ENCODE measurements at places on chromosomes 1 and 21.

DNA sequence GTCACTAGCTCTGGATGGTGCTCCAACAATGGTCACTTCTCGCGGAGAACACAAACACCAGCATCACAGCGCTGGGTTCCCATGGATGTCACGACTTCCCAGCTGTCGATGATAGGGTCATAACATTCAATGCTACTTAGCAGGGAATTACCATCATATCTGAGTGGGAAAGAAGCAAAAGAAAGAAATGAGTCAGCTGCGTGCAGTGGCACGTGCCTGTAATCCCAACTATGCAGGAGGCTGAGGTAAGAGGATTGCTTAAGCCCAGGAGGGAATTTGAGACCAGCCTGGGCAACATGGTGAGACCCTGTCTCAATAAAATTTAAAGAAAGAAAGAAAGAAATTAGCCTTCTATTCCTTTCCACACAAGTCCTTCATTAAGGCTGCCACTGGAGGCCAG lies 3.6 kb upstream of the RABIF start:
- no peak for DNase-seq

DNA sequence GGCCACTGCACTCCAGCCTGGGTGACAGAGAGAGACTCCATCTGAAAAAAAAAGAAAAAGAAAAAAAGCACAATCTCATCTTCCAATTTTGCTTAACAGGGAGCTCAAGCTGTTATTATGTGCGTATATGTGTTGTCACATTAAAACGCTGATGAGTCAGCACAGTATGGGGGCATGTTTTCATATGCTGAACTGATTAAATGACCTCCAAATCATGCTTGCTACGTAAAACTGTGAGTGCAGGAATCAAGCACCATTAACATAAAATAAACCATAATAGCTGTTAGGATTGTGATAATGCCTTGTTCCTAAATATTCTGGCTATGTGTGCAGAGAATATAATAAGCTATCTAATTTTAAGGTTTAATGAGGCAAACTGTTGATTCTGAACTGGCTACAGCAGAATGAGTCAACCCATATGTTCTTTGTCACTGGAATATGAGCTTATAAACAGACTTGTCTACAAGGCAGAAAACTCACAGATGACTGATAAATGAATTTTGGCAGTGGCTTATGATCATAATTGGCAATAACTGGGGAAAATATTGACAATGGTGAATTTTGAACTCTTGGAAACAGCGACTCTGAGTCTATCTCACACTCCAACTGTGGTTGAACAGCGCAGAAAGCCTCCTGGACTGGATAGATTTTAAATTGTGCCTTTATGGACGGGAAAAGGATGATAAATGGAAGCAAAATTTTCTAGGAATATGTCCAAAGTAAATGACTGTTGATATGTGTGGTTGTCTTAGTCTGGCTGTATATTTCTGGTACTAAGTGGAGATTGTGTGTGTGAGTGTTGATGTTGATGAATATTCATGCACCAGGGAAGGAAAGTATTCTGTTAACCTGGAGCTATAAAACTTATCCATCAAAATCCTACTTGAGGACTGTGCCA lies 75.5 kb downstream of the VCAM1 start:
- DNase-seq: no peak

DNA sequence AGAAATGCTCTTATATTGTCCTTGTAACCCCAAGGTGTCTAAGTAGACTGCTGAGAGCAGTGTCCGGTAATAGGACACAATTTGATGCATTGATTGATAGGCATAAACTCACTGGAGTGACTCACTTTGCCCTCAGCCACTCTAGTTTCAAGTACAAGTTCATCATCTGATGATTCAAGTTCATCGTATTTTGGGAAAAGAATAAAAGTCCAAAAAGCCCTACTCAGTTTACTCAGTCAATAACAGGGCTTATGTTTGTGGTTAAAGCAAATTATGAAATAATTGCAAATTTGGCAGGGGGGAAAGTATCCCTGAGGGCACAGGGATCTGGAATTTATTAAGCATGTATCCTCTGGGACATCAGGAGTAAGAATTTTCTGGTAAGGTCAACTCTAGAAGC lies 7.6 kb upstream of the ATF3 start:
- no peak for DNase-seq

- peak; percentile 76 for DNase-seq
Measured at GRCh38 chr1:960363-961131, at the start of gene KLHL17. Gene KLHL17, plus strand, starts transcription at chr1:960584. Its CDS starts 110 bp downstream, at chr1:960694.

DNA sequence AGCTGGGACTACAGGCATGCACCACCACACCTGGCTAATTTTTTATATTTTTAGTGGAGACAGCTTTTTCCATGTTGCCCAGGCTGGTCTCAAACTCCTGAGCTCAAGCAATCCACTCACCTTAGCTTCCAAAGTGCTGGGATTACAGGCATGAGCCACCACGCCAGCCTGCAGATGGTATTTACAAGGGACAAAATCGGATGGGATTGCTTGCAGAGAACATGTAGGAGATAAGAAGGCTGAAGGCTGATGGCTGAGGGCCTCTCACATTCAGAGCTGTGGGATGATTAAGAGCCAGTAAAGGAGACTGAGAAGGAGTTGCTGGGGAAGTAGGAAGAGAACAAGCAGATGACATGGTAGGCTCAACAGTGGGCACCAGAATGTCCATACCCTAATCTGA lies 24.0 kb upstream of the QSOX1 start:
- DNase-seq: no peak

GRCh38 chr1:150765296-150765976 lies at the start of gene CTSS:
Gene CTSS, minus strand, starts transcription at chr1:150765778. Its CDS starts 1,015 bp downstream, at chr1:150764763.
- peak; percentile 80 for DNase-seq

GRCh38 chr1:228544021-228544850 lies 57.1 kb downstream of the RNF187 start:
- DNase-seq: peak; percentile 99

GRCh38 chr1:107935396-107936064 lies 29.4 kb downstream of the VAV3 start:
- DNase-seq: no peak

DNA sequence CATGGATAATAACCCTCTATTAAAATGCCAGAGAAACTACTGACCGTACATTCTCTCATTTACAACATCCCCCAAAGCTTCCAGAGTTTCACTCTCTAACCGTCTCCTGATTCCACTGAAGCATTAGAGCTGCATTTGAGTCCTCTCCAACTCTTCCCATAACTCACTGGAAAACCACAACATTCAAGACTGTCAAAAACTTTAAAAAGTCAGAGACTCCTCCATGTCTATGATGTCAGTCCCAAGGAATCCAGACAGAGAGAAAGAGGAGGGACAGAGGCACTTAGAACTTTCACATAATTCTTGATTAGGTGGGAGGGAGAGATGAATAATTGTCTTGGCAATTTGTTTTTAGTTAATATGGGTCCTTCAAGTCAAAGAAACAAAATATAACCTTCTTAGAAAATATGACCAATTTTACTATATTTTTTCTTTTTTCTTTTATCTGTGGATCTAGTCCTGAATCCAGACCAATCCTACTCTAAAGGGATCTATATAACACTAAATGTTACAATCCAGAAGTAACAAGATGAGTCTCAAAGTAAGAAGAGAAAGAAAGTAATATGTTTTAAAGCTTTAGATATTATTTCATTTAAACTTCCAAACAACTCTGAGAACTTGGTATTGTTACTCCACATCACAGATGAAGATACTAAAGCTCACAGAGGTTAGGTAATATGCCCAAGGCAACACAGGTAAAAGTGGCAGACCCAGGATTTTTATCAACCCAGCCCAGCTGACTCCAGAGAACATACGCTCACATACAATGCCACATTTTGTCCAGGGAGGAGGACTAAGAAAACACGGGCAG lies 23.8 kb downstream of the OTUD7B start:
- no peak for DNase-seq

DNA sequence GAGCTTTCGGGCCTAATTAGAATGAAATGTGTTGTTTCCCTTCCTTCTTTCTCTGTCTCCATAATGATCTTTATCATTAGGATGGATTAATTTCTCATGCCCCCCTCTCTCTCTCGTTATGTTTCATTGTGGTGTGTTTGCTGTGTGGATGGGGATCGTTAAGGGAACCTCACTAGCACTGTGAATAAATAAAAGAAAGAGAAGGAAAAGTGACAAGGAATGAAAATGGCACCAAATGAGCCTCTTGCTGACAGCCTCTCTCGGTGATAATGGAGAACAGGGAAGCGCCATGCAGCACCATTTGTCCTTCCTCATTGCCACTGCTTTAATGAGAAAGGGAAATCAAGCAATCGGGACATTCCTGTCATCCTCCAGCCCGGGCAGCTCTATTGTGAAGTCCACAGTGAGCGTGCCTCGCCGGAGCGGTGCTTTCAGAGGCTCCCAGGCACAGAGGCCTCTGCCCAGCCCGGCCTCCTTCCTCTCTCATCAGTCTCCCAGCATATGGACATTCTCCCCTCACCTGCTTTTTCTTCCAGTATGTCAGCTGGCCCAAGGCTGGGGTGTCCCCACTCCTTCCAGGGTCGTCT lies 265.7 kb upstream of the TMEM51 start:
- DNase-seq: no peak

GRCh38 chr1:208977012-208977411 lies 606.5 kb upstream of the CAMK1G start:
- DNase-seq: no peak

GRCh38 chr21:44969931-44970755 lies 30.3 kb downstream of the SLX9 start:
- DNase-seq: no peak

GRCh38 chr21:44881198-44881872 lies 7.8 kb upstream of the PTTG1IP start:
- no peak for DNase-seq

DNA sequence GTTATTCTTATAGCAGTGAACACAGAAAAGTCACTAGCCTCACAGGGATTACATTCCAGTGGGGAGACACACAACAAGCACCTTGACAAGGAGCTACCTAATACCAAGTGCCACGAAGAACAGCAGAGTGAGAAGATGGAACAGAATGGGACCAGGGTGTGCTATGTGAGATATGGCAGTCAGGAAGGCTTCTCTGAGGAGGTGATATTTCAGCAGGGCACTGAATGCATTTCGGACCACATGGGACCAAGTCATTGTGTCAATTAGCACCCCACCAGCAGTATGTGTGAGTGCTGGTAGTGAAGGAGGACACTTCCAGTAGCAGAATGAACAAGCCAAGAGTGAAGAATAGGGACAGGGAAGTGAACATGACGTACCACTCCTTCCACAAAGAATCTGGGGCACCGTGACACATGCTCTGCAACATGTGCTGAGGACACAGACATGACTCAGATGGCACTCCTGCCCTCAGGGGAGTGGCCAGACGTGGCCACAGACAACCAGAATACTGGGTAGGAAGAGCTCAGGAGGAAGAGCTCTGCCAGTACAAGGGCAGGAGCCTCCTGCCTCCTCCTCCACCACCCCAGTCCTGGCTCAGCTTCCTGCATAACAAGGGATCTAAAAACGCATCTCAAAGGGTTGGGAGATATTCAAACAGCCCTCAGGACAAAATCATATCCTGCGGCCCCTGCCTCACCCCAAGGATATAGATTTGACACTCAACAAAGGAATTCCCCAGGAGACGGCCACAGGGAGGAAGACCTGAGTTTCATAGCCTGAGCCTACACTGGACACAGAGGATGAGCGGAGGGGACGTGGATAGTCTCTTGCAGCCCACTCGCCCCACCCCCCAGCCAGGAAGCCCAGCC lies 102.5 kb downstream of the TRABD2B start:
- DNase-seq: no peak

GRCh38 chr1:78297836-78298235 lies 192.9 kb upstream of the PTGFR start:
- DNase-seq: no peak

- DNase-seq: no peak
Measured at GRCh38 chr1:112722601-112723510, 7.7 kb upstream of the PPM1J start.

GRCh38 chr21:27132266-27132665 lies 165.4 kb upstream of the ADAMTS5 start:
- DNase-seq: no peak

DNA sequence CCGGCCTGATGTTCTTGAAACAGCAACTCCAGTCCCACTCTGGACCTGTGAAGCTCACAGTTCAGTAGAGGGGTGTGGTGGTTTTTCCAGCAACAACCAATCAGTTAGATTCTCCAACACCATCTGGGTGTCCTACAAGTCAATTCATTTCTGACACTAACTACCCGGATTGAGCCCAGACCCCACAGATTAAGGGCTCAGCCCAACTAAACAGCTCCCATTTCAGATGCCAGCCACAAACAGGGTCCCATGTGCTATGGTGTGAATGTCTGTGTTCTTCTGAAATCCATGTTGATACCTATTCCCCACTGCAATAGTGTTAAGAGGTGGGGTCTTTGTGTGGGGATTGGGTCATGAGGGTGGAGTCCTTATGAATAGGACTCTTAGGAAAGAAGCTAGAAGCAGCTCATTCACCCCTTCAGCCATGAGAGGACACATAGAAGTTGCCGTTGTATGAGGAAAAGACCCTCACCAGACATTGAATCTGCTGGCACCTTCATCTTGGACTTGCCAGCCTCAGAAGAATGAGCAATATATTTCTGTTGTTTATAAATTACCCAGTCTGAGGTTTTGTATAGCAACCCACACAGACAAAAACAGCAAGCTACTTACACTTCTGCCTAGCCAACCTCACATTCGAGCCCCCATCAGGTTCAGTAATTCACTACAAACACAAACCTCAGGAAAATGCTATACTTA lies 53.6 kb downstream of the IRF2BP2 start:
- DNase-seq: no peak

- peak; percentile 43 for DNase-seq
Measured at GRCh38 chr1:179822065-179822464, 55.5 kb downstream of the TOR1AIP2 start.

DNA sequence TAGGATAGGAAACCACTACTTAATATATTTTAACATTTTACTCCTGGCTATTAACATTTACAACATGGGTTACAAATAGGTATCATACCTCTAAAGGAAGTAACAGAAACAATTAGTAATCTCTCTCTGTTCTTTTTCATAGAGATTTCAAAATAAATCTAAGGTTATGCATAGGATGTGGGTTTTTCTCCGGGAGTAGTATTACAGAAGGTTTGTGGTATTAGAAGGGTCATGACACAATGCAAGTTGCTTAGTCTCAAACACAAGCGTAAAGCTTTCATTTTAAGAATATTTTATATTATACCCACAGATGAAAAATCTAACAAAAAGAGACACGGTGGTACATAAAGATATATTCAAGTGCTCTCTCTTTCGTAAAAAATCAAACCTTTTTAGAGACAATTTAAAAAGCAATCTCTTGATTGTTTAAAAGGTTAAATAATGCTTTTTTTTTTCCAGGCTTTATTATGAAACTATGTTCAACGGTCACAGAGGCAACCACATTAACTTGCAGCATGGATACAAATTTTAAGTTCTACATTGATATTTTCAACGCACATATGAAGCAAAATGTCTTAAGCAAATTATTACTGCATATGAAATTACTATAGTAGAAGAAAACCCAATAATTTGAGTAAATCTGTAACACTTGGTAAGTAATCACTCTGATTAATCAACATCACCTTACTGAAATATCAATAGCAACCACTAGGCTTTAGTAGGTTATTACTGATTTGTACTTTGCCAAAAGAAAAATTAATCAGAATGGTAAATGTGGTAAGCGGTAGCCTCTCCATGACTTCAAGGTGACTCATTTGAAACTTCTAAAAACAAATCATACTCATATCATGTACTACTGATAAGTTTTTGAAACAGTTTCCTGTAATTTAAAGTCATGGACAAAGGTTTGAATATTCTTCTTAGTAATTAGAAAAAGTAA lies 97.4 kb upstream of the GFI1 start:
- DNase-seq: no peak

- no peak for DNase-seq
Measured at GRCh38 chr1:114009393-114009792, 30.1 kb downstream of the OLFML3 start.

Measured in MM.1S (cell line).